ENCODE measurements at places on chromosomes 7 and 10.
A peak's percentile ranks its signal among the peaks of the same experiment; 100 is the strongest.

DNA sequence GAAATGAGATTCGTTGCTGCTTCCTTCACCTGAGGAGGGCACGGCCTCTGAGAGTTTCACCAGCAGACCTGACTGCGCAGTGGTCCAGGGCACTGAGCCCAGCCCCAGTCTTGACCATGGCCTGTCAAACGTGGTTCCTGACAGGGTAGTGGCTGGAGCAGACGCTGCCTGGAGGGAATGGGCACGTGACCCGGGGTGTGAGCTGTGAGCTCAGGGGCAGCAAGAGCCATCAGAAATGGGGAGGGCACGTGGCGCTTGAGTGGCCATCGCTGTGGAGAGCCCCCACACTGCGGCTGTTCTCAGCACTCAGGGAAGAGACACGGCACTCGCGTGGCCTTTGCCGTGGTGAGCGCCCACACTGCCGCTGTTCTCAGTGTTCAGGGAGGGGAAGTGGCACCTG is 12.0 kb downstream of the FAM20C start:
- DNase-seq = no peak

DNA sequence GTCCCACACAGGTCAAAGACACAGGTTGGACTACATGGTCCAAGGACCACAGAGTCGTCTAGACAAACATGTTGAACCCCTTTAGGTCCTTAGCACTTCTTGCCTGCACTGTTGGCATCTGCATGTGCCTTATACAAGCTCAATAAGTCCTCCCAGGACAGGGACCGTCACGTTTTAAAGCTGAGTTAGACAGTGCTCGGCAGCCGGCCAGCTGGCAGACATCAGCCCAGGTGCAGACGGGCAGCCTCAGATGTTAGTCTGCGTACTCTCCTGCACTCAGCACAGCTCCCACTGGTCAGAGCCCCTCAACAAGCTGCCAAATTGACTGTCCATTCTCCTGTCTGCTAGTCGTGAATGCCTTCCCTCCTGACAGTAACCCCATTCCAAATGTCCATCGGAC is 34.9 kb downstream of the PARP12 start:
- no peak for DNase-seq

- DNase-seq = no peak
These were observed 22.0 kb downstream of the VWA2 start for GRCh38 chr10:114261076-114261475.

DNA sequence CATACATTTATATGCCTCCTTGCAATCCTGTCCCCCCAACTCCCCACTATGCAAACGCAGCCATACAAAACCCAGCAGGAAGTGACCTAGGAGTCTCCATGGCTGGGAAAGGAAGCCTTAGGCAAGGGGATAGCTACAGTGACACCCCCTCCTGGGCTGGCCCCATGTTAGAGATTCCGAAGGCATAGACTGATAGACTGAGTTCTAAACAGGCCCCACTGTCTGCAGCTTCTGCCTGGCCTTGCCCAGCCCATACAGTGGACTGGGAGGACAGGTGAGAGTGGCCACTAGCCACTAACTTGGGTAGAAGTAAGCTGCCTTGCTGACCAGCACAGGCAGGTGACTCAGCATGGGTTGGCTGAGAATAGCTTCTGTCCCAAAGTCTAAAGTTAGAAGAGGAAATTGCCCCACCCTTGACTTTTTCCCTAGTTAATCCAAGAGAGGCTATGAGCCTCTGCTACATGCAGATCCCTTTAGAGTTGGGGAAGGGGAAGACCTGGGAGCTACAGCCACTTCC is 106.3 kb downstream of the C10orf105 start:
- no peak for DNase-seq

DNA sequence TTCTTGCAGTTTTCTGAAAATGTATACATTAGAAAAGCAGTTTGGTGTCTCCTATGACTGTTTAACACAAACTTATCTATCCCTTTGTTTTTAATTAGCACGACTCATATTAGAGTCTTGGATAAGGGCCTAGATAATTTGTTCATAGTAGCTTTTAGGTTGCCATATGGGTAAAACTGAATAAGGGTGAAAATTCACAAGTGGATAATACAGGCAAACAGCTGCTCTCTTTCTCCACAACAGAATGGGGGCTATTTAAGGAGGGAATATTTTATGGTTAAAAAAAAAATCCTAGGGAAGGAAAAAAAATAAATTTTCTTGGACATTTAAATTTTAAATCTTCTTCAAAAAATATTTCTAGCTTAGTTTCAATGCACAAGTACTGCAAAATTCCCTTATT is 1416.1 kb downstream of the GATA3 start:
- DNase-seq = no peak

DNA sequence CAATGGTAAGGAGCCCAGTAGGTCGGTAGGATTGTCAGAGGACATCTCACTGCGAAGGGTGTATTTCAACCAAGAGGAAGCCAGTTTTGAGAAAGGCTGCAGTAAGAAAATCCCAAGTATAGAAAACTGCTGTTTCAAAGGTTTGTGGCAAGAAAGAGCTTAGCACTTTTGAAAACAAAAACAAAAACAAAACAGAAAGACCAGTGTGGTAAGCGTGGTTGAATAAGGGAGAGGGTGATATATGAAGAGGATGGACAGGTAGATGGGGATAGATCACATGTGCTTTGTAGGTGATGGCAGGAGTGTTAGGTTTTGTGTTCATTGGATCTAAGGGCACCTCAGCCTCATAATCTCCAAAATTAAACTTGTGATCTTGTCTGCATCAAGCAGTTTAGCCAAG is 141.6 kb upstream of the WNT16 start:
- no peak for DNase-seq

DNA sequence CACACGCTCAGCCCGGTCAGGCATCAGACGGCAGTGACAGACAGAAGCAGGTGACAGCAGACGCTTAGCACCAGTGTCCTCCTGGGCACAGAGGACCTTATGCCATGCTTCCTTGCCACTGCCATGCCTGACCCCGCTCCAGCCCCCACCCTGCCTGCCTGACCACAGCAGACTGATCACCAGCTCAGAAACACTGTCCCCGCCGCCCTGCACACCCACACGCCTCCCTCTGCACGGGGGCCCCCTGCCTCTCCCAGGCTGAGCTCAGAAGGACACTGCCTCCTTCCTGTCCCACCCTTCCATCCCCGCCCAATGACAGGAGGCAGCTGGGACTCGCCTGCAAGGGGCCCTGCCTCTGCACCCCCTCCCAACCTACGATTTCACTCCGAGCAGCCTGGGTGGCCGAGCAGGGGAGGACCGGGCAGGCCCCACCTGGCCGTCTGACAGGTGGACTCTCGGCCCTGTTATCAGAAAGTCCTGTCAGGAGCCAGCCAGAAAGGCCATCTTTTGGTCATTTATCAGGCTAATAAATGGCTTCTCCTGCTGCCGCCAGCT is 183.4 kb downstream of the ELFN1 start:
- peak; percentile 35 for DNase-seq

DNA sequence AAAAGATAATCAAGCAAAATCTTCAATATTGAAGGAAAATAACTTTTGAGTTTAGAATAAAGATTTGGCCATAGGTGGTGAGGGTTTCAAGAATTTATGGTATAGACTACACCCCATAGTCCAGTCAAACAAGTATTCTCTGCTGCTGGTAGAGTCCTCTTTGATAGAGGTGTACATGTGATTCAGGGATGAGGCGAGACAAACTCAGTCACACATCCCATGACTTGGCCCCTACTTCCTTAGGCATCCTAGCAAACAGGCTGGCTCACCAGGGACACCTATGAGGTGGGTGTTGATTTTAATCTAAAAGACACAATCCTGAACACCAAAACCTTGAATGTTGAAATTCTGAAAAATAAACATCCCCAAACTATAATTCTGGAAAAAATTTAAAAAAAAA is 78.1 kb upstream of the SLC25A13 start:
- DNase-seq = no peak

GRCh38 chr7:70937424-70937823 is 194.5 kb upstream of the GALNT17 start:
- no peak for DNase-seq

GRCh38 chr7:134371971-134372370 is 55.2 kb upstream of the SLC35B4 start:
- no peak for DNase-seq

GRCh38 chr7:23222439-23223030 is 24.0 kb upstream of the GPNMB start:
- no peak for DNase-seq

GRCh38 chr10:24556750-24557742 is 166.6 kb downstream of the ARHGAP21 start:
- DNase-seq = no peak

GRCh38 chr7:95436407-95436806 is 1.6 kb upstream of the PON2 start:
- DNase-seq = no peak

- DNase-seq = peak; percentile 60
These were observed 106.8 kb downstream of the ARHGAP22 start for GRCh38 chr10:48497780-48498770.

- DNase-seq = peak; percentile 71
These were observed 37.4 kb upstream of the DUSP5 start for GRCh38 chr10:110460111-110460809.

DNA sequence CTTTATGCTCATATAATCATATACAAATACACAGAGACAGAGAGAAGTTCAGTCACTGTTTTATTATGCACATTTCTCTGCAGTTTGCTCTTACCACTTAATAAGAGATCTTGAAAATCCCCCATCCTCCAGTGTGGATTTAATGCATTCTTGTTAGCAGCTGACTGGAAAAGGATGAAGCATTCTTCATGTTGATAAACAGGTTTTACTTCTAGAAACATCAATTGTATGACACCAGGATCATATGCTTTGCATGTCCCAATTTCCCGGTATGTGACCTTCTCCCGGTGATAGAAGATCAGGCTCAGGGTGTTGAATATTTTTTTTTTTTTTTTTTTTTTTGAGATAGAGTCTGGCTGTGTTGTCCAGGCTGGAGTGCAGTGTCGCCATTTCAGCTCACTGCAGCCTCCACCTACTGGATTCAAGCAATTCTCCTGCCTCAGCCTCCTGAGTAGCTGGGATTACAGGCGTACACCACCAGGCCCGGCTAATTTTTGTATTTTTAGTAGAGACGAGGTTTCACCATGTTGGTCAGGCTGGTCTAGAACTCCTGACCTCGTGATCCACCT is 6.2 kb upstream of the CREB3L2 start:
- no peak for DNase-seq

- no peak for DNase-seq
These were observed 133.5 kb downstream of the RGS10 start for GRCh38 chr10:119408969-119409371.

DNA sequence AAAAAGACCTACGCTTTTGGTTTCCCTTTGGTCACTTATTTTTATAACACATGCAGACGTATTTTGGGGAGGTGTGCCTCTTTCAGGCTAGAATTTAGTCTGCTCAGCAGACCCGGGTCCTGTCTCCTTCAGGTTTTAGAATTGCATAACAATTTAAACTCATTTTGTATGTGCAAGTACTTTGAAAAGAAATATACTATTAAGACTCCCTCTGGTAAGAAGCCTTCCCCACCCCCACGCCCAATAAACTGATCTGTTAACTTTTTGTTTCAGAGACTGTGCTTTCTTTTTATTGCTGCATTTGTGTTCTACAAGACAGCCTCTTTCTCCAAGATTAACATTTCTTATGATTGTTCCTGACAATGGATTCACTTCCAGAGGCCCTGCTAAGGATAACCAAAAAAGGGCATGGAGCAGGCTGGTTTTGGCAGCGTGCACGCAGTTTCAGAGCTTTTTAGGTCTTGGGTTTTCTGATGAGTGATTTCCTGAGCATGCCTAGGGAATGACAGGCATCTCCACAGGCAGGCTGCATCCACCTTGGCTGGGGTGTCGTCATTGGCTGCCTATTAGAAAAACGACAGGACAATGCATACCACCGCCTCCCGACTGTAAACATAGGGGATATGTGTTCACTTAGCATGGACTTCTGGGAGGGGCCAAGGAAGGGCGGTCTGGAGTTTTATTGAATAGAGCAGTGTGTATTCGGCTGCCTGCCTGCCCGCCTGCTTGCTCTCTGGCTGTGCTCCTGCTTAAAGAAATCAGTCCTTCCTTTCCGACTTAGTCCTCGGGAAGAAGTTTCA is at the start of gene CALD1:
Gene CALD1, plus strand, starts transcription at position 694 of the 800 bp plus-strand sequence. CDS start 88,100 bp downstream, outside the sequence.
- DNase-seq = peak; percentile 80

DNA sequence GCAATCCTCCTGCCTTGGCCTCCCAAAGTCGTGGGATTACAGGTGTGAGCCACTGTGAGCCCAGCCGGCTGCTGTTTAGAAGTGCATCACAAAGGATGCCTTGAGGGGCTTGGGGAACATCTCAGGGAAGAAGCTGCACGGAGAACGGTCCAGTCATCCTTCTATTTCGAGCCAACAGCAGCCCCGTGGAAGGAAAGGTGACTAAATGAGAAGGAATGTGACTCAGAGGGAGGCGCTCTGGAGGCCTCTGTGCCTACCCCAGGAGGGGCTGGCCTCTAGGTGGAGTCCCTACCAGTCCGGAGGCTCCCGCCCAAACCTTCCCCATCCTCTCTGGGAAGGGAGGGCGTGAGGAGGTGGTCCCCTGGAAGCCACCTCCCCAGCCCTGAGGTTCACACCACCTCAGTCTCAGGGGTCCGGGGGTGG is 76.2 kb downstream of the CTBP2 start:
- no peak for DNase-seq

DNA sequence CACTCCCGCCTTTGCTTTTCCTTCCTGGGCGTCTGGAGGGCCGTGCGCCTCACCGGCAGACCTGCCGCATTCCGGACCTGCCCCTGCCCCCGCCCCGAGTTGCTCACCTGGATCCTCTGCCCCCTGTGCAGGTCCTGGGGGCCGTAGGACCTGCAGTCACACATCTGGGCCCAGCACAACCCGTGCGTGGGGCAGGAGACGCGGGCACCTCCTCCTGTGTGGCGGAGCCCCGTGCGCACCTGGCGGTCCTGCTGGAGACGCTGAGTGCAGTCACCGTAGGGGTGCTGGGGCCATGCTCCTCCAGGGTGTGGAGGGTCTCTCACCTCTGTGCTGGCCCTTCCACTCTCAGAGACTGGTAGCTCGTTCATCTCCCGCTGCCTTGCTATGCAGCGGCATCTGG is 85.5 kb downstream of the DNAJB6 start:
- DNase-seq = no peak

DNA sequence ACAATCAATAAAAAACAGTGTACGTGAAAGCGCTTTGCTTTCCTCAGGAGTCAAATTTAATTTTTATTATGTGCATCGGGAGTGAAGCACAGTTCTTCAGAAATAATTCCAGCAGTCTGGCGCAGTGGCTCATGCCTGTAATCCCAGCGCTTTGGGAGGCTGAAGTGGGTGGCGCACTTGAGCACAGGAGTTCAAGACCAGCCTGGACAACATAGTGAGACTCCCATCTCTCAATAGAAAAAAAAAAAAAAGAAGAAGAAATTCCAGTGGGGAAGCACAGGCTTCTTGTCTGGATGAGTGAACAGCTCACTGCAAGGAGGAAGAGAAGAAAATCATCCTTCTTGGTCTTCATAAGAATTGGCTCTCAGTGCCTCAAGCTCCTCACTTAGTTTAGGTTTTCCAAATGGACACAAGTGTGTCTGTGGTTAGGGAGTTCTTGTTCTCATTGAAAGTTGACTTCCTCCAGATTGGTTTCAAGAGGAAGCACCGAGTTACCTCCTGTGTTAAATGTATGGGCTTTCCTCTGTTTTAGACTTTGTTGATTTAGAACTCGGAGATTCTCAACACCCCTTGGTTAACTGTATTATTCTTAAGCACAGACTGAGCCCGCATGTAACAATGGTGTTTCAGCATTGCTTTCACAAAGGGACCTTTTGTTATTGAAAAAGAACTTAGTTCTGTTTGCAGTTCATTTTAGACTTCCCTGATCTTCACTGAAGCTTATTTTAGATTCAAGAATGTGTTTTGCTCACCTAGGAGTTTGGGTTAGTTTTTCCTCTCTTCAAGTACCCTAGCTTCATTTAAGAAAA is 28.0 kb downstream of the LMTK2 start:
- DNase-seq = no peak

Data from suprapubic skin (tissue), 4 donors.